Tibial nerve (tissue), 4 donors: ENCODE measurements at places on chromosomes 2 and 18. TPM values are rescaled to one million over a fixed set of nuclear protein-coding genes. Genes with fewer than 3 reads are reported as not detected.

GRCh38 chr2:227817850-227818674 lies 4.4 kb downstream of the CCL20 start:
- DNase-seq: peak; percentile 86

DNA sequence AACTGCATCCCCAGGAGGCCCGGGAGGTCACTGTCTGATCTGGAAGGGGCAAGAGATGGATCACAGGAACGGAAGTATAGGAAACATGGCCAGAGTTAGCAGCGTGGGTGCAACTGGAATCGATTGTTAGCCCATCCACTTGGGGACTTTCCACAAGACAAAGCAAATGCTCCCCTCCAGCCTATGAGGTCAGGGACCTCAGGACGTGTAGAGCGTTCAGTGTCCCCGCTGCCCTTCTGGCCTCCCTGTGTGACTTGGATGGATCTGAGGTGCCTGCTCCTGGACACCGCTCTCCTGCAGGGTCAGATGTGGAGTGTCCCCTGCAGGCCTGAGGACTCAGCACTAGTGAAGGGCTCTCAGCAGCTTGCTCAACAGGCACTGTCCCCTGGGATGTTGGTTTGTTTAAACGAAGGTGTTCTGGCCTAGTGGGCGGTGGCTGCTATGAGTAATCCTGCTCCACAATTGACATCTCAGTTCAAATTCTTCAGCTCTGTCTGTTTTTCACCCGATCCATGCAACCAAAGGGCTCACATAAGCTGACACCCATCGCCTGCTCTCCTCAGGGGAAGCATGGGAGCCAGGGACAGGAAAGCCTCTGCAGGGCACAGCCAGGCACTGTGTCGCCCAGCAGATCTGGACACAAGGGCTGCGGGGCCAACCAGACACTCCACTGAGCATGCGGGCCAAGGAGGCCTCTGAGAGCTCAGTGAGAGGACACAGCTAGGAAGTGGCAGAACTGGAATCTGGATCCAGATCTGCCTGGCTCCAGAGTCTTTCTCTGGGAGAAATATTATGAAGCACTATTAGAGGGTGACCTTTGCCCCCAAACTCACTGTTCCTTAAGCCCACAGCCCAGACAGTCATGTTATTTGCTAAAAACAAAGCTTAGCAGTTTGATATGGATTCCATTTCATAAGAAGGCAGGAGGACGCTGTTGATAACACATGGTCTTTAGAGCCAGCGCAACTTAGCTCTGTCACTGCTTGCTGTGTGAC lies 78.5 kb downstream of the RHOB start:
- DNase-seq: peak; percentile 63

- no peak for DNase-seq
These were observed 240.4 kb downstream of the HAUS1 start for GRCh38 chr18:46344416-46345180.

DNA sequence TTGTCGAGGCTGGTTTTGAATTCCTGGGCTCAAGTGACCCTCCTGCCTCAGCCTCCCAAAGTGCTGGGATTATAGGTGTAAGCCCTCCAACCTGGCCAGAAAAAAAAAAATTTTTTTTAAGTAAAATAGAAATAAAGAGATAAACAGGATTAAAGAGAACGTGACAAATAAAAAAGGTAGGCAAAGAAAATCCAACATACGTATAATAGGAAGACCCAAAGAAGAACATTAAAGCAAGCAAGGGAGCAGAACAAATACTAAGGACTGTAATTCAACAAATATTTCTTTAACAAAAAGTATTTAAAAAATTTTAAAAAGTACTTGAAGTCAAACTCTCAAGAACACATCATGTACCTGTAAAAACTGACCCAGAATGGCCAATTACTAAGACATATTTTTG lies 56.4 kb downstream of the PTPN2 start:
- DNase-seq: no peak

- no peak for DNase-seq
These were observed 2.7 kb upstream of the NMI start for GRCh38 chr2:151292141-151292540.

DNA sequence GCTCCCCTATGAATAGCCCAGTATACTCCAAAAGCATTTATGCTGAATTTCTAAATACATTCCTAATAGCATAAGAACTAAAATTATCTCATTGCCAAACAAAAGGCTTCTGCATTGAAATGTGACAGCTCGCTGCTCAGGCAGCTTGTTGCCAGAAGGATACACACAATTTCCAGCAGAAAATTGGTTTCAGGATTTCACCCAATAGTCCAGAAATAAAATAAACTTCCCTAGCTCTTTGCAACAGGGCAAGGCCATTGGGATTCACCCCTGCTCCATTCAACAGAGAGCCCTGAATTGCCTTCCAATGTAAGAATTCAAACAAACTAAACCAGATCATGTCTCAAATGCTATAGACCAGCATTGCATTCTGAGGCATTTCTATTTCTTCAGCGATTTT lies 70.7 kb downstream of the RBM43 start:
- DNase-seq: no peak

The HSBP1L1 gene
- 18.0 TPM for total RNA-seq

The TUBA4B gene
- not detected for total RNA-seq

GRCh38 chr2:156191527-156191926 lies 141.0 kb downstream of the NR4A2 start:
- no peak for DNase-seq
